ENCODE measurements at places on chromosomes 3 and 15.

DNA sequence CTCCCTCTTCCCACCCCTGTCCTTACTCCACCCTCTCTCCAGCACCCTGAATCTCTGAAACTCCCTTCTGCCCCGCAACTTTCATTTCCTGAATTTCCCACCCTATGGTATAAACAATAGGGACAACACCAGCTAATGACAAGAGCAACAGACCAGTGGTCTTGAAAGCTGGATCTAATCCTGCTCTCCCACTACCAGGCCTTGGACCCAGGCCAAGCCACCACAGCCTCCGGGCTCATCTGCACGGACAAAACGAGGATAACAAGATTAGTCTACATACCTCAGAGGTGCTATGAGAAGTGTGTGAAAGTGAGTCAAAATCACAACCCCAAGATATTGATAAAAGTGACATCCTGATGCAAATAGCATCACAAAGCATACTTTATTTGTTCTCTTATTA, 128.6 kb downstream of the ERC2 start:
- DNase-seq = no peak

- DNase-seq = no peak
These were observed at the start of gene RASGRP1 for GRCh38 chr15:38564557-38565286. Gene RASGRP1 (minus strand): TSS chr15:38564814. CDS start chr15:38564628, 186 bp downstream.

GRCh38 chr3:173893066-173893465, 495.5 kb downstream of the NLGN1 start:
- no peak for DNase-seq

GRCh38 chr15:89021224-89021623, 67.0 kb upstream of the ABHD2 start:
- no peak for DNase-seq

GRCh38 chr3:71579326-71579934, 4.1 kb downstream of the FOXP1 start:
- DNase-seq = no peak

GRCh38 chr3:37386627-37387230, 212.3 kb upstream of the LRRFIP2 start:
- no peak for DNase-seq

DNA sequence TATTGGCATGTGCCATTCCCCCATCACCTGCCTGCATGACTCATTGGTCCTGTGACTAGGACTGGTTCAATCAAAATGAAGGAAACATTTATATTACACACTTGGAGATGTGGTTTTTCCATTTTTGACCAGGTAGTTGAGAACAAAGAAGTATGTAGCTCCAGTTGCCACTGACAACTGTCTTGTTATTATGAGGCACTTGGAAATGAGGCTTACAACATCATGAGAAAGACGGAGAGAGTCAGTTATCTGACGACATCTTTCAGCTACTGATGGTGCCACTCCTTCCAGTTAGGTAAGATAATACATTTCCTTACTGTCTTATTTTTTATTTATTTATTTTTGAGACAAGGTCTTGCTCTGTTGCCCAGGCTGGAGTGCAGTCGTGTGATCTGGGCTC, 21.8 kb upstream of the PROK2 start:
- DNase-seq = no peak

- no peak for DNase-seq
These were observed 75.1 kb downstream of the ATP10A start for GRCh38 chr15:25787855-25788520.
